Colonic mucosa (tissue), 4 donors: ENCODE measurements at places on chromosomes 1 and 21. TPM values are rescaled to one million over a fixed set of nuclear protein-coding genes. Genes with fewer than 3 reads are reported as not detected.

DNA sequence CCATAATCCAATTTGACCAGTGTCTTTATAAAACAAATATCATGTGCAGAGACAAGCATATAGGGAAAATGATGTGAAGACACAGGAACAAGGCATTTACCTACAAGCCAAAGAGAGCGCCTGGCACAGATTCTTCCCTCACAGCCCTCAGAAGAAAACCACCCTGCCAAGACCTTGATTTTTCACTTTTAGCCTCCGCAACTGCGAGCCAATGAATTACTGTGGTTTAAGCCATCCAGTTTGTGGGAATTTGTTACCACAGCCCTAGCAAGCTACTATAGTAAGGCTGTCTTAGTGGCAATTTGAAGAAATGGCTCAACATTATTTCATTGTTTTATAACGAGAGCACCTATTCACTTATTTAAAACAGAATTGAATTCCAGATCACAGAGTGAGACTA lies 85.7 kb upstream of the CCDC190 start:
- no peak for DNase-seq

GRCh38 chr1:208206092-208206698 lies 38.0 kb downstream of the PLXNA2 start:
- no peak for DNase-seq

DNA sequence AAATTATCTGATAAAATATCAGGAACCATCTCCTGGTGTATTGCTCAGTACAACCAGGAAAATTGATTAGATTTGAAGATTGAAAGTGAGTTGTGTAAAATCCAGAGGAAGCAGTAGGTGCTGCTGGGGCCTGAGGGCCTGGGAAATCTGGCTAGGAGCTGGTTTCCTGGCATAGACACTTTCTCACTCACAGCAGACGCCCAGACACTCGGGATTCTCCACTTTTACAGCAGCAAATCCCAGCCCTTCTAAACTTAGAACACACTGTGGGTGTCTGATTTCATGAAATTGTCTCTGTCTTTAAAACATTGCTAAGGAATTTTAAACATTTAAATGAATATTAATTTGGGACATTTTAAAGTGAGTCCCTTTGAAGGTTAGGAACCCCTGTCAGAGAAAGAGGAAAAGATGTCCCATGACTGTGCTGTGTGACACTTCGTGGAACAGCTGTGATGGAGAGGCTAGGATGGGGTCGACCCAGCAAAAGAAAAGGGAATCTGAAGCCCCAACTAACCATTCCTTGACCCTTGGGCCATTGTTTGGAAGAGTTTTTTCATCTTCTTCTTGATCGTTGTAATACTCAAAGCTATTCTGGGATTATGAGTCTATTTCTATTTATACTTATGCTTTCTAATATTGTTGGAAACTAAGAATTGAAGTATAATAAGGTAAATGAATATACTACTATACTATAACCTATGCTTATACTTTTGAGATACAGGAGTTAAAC lies 49.0 kb upstream of the VAMP3 start:
- DNase-seq, result no peak

- no peak for DNase-seq
Measured at GRCh38 chr1:22681556-22682276, 28.7 kb downstream of the C1QB start.

DNA sequence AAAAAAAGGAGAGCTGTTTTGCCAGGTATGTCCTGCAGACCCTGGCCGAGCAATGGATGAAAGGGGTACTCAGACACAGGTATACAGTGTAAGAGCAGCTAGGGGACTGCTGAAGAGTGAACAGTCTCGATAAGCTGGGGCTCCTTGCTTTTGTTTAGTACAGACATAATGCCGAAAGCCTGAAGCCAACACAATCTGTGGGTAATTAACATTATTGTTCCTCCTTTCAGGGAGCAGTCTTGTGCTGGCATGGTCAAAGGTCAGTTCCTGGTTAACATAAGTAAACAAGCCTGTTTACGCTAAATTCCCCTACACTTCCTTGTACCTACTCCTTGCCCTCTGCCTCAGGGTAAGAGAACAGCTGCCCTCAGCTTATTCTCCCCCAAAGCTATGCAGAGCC lies 272.3 kb upstream of the ST6GALNAC5 start:
- peak; percentile 72 for DNase-seq

Gene CYP4A22
- not detected for total RNA-seq
